ENCODE measurements at places on chromosomes 5 and 9.

GRCh38 chr9:89631384-89631783 lies 26.6 kb downstream of the GADD45G start:
- peak; percentile 2 for DNase-seq

DNA sequence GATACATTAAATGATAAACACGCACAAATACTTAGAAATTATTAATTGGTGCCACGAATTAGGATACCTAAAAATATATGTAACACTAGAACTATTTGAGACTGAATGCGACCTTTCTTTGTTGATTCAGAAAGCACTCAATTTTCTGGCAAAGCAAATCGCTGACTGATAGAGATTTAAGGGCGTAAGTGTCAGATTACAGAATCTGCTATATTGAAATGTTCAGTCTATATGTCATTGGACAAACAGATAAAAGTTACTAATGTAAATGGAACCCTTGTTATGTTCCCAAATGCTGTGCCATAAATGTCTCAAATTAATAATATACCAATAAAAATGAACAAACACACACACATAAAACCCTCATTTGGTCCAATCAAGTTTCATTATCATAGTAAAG lies 137.9 kb downstream of the MPDZ start:
- no peak for DNase-seq

- DNase-seq = peak; percentile 38
Measured at GRCh38 chr5:96660971-96661854, 963 bp upstream of the CAST start.

- DNase-seq = no peak
Measured at GRCh38 chr9:11347437-11347836, 734.6 kb upstream of the PTPRD start.

DNA sequence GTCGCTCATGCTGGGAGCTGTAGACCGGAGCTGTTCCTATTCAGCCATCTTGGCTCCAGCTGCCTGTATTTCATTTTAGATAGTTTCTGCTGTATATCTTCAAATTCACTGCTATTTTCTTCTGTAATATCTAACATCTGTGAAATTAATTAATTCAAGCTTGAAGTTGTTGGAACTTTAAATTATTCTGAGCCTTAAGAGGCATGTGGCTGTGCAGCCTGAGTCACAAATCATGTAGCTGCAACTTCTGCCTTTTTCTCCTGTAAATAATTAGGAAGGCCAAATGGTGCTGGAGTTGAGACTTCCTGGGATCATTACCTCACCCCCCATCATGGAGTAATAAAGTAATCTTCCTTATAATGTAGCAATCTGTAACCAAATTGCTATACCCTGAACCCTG lies 183.3 kb upstream of the PCSK5 start:
- DNase-seq = no peak

DNA sequence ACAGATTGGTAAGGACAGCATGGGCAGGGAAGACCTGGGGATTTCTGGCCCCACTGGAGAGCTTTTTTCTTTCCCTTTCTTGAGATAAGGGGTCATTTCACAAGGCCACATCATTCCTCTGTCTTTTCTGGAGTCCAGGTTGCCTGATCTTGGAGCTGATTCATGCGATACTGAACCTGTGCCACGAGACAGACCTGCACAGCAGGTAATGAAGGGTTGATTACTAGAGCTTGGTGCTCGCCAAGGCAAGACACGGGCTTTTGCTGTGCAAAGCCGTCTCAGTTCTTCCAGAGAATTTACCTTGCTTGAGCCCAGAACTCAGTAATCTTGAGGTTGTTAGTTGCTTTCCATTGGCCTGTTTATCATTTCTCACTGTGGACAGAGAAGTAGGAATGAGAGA lies 39.2 kb downstream of the NUP188 start:
- DNase-seq = no peak

- no peak for DNase-seq
Measured at GRCh38 chr5:95446560-95447221, 55.5 kb downstream of the FAM81B start.

GRCh38 chr9:123523001-123523400 lies 167.0 kb downstream of the CRB2 start:
- DNase-seq = no peak

GRCh38 chr9:127833555-127833954 lies 20.9 kb downstream of the ENG start:
- DNase-seq = peak; percentile 81

- no peak for DNase-seq
Measured at GRCh38 chr5:109484597-109484996, 74.8 kb upstream of the PJA2 start.

DNA sequence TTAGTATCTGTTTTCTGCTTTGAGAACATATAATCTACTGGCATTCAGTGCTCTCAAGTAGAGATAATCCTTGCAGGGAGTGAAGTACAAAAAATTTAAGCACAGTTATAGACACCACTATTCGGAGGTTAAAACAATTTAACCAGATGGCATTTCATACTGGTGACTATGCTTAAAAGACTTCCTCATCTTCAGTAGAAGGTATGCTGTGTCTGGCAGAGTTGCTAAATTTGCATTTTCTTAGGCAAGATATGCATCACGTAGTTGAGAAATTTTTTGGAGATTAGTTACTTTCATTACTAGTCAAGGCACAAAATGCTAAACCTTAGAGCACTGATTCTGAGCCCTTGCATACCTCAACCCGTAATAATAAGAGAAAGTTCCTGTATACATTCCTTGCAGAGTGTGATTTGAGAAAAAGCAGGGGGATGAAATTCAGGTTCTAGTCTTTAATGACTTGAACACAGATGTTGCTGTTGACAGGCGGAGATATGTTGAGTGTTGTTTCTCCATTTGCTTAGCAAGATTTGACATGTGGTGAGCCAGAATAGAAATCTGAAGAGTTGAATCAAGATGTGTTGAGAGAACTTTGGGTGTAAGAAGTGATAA lies 70.8 kb upstream of the STARD4 start:
- no peak for DNase-seq

DNA sequence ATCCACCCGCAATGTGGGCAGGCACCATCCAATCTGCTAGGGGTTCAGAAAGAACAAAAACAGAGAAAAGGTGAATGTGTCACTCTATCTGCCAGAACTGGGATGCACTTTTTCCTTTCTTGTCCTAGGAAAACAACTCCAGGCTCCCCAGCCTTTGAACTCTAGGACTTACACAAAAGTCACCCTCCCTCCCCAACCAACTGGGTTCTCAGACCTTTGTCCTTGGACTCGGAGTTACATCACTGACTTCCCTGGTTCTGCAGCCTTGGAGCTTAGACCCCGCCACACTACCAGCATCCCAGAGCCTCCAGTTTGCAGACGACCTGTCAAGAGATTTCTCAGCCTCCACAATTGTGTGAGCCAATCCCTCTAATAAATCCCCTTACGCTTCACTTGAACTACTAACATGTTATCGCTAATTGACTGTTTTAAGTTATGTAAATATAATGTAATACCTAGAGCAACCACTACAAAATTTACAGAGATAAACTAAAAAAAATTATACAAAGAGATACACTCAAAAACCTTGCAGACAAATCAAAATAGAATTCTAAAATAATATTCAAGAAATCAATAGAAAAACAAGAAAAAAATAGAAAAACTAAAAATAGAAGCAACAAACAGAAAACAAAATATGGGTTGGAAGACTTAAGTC lies 5.3 kb upstream of the UBLCP1 start:
- DNase-seq = no peak

DNA sequence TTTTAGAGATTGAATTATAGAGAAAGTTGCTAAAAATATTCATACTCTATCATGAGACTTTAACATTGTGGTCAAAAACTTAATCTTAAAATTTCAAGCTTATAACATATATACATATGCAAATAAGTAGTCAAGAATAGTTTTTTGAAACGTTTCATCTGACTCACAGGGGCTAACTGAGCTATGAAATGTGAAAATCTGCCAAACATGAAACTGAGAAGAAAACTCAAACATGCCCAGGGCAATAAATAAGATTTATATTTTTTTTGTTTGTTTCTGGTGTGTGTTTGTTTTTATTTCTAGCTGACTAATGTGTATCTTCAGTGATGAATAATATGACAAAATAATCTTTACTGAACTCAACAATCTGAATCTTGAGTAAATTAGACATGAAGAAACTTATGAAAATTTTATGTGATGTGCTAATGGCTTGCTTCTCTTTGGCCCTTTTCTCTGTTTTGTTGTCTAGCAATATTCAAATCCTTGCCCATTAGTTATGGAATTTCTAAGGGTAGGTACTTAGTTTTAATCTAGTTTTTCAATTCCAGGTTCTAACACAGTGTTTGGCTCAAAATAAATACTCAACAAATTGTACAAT lies 99.9 kb downstream of the FAM174A start:
- DNase-seq = peak; percentile 15

GRCh38 chr5:96048763-96049162 lies 87.1 kb upstream of the ELL2 start:
- no peak for DNase-seq

DNA sequence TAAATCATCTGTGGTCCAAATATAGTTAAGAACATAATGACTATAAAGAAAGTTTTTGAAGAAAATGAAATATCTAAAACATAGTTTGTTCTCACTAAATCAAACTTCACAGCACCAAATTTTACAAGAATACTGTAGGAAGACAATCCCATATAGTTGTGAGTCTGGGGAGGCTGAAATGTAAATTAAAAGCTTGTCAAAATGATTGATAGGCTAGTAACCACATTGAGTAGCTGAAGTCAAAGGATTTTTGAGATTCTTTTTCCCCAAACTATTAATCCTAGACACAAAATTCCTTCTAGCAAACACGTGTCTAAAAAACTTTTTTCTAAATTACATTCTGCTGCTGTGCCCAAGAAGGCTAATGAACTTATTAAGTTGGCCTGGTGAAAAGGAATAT lies 13.0 kb downstream of the BHMT start:
- no peak for DNase-seq

DNA sequence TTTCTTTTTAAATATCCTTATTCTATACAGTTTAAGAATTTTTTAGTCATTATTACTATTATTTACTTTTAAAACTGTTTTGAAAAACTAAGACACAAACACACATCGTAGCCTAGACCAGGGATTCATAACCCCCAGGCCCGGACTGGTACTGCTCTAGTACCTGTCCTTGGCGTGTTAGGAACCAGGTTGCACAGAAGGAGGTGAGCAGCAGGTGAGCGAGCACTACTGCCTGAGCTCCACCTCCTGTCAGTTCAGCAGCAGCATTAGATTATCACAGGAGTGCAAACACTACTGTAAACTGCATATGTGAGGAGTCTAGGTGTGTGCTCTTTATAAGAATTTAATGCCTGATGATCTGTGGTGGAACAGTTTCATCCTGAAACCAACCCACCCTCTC lies 357.0 kb downstream of the PTPRD start:
- DNase-seq = no peak

DNA sequence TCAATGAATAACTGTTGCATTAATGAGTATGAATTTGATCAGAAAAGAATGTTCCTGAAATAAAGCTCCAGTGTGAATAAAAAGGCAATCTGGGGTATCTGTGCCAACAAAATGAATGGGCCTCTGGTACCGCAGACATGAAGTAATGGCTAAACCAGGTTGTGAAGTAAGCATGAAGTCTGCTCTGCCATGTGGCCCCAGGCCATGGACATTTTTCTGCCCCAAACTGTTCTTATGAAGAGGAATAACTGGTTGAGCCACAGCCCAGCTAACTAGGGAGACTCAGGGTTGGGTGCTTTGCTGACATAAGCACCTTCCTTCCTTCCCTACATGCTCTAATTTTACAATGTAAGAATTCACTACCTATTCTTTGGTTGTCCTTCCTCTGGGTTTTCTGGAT lies 147.4 kb upstream of the LRRTM2 start:
- DNase-seq = no peak

DNA sequence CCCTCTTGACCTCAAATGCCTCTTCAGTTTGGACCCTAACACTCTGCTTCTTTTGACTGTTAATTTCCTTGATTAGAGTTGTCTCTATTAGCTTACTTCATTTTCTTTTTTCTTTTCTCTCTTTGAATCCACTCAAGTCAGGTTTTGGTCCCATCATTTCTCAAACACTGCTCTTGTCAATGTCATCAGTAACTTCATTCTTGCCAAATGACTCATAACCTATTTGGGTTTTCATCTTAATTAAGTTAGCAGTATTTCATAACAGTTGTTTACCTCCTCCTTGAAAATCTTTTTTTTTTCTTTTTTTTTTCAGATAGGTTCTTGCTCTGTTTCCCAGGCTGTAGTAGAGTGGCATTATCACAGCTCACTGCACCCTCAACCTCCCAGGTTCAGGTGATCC lies 119.6 kb downstream of the PARP8 start:
- DNase-seq = no peak

GRCh38 chr9:114687034-114687433 lies 5.0 kb upstream of the TEX48 start:
- no peak for DNase-seq

GRCh38 chr5:154072414-154073171 lies 33.8 kb downstream of the MFAP3 start:
- DNase-seq = peak; percentile 51

DNA sequence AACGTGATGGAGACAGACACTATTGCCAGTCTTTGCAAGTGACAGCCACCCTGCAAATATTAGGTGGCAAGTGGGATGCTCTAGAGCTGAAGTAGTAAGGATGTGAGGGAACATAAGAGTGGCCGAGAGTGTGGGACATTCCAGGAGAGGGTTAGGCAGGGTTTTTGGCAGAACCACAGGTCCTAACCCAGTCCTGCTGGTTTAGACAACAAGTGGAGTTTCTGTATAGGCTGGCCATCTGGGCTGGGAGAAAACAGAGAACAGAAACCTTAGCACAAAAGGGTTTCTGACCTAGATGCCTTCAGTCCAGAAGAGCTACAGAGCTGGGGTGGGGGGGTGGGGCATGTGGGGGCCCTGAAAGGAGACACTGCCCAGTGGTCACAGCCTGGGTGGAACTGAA lies 107.4 kb downstream of the TMEM174 start:
- no peak for DNase-seq

DNA sequence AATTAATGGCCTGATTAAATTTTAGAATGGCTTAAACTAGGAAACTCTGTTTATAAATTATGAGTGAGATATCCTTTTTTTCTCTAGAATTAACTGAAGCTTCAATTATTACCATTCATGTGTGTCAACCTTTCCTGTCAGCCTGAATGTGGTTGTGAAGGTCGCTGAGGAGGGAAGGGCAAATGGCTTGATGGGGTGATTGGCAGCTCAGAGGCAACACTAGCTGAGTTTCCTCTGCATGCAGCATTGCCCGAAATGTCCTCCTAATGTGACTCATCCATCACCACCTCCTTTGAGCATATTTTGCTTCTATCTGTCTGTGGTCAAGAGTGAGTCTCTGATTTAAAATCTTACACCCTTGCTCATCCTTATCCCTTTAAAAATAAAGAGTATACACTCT lies 281.9 kb downstream of the TENT4A start:
- no peak for DNase-seq

- DNase-seq = no peak
Measured at GRCh38 chr9:36317766-36318165, 59.5 kb upstream of the GNE start.

- DNase-seq = no peak
Measured at GRCh38 chr5:160641405-160641804, 210.6 kb downstream of the ATP10B start.

DNA sequence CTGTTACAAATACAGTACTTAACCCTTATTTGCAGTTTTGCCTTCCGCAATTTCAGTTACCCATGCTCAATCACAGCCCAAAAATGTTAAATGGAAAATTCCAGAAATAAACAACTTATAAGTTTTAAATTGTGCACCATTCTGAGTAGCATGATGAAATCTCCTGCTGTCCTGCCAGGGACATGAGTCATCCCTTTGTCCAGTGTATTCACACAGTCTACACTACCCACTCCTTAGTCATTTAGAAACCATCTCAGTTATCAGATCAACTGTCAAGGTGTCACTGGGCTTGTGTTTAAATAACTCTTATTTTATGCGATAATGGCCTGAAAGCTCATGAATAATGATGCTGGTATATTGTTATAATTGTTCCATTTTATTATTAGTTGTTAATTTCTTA lies 95.8 kb downstream of the PLCXD3 start:
- peak; percentile 77 for DNase-seq

- DNase-seq = no peak
Measured at GRCh38 chr5:61587125-61587524, 255.1 kb downstream of the ZSWIM6 start.

All from stromal cell of bone marrow (primary cell).